ENCODE measurements at places on chromosomes 6 and 20. TPM values are rescaled to one million over a fixed set of nuclear protein-coding genes. Genes with fewer than 3 reads are reported as not detected.

GRCh38 chr6:113588646-113589045 lies 268.5 kb upstream of the MARCKS start:
- DNase-seq: no peak

DNA sequence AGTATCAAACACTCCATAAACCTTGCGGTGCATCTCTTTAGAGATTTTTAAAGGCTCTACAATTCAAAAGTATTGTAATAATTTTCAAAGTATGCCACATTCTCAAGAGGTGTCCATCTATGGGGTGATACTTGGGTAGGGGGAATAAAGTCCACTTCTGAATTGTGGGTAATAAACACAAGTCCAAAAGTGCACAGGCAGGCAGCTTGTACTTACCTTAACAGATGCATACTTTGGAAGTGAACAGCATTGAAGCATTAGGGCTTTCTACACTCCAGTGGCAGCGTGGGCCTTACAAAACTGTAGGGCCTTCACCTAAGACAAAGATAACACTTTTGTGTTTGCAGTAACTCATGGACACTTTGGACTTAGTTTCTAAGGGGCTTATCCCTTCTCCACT lies 58.6 kb downstream of the AIG1 start:
- DNase-seq: no peak

- DNase-seq: no peak
Observed at GRCh38 chr6:28860581-28860980, 63.2 kb downstream of the TRIM27 start.

Gene FAM83B
- 0.51 TPM for total RNA-seq

Gene MAD2L1BP
- 25.1 TPM for total RNA-seq

Gene PLEKHG1
- 3.8 TPM for total RNA-seq

Gene VNN1
- 0.39 TPM for total RNA-seq

Gene NKAIN2
- 0.58 TPM for total RNA-seq

Gene POM121L2
- not detected for total RNA-seq

Measured in gastrocnemius medialis (tissue), 4 donors.